ENCODE measurements at places on chromosomes 6 and 20. TPM values are rescaled to one million over a fixed set of nuclear protein-coding genes. Genes with fewer than 3 reads are reported as not detected.

The DDR1 gene
- 173 TPM for total RNA-seq

The ERVFRD-1 gene
- not detected for total RNA-seq

The AP5S1 gene
- 13.7 TPM for total RNA-seq

DNA sequence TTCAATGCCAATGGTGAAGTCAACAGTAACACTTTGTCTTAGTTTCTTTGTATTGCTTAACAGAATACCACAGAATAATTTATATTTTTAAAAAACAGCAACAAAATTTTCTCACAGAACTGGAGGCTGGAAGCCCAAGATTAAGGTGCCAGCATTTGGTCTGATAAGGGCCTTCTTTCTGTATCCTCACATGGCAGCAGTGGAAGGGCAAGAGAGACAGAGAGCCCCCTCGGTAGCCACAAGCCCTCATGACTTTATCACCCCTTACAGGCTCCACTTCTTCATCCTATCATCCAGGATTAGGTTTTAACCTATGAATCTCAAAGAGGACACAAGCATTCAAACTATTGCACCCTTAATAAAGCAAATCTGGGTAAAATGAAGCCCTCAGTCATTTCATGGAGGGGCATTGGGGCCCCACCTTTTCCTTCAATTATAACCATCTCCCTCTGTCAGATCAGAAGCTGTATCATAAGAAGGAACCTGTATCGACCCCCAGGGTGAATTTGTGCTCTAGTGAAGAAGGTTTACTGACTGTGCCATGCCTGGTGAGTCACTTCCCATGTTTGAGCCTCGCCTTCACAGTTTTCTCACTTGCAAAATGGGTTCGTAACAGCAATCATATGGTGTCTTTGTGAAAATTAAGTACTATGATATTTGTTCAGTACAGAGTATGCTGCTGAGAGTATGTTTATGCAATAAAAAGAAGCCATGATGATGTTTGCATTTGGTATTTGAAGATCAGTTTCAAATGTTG is 178.2 kb downstream of the LRFN2 start:
- DNase-seq, result no peak

The SLC35D3 gene
- not detected for total RNA-seq

The HMGCLL1 gene
- 0.25 TPM for total RNA-seq

The CST2 gene
- 7.0 TPM for total RNA-seq

The LY6G6C gene
- total RNA-seq, result not detected

The SLC35B2 gene
- 67.3 TPM for total RNA-seq

GRCh38 chr20:46622165-46622564 is 29.1 kb downstream of the SLC13A3 start:
- DNase-seq, result no peak

The RALGAPB gene
- 32.9 TPM for total RNA-seq

DNA sequence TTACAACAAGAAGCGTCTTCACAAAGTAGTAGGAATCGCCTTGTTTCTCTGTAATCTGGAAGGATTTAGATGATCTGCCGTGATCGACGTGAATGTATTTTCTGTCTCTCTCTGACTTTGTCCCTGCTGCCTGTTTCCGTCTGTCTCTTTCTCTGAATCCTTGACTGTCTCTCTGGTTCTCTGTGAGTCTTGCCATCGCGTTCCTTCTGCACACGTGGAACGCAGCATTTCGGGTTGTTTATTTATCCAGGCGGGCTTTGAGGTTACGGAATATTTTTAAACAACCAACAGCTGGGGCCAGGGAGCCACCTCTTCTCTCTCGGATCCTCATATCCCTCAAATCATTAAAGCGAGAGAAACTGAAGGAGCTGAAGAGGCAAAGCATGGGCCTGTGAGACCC is 215.9 kb downstream of the ZDHHC14 start:
- no peak for DNase-seq

DNA sequence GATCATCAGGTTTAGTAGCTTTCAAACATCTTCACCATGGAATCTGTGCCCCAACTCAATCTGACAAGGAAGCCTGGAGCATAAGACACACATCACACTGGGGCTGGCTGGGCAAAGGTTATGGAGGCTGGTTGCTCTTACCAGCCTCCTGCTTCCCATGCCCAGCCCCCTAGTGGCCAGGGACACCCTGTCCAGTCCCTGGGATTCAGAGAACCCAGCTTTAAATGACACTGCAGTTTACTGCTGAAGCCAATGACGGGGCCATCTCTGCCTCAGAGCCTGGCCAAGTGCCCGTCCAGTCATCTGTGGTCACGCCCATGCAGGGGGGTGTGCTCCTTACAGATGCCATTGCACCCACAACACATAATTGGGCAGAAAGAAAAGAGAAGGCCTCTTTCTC is 272.9 kb downstream of the SMOC2 start:
- no peak for DNase-seq

DNA sequence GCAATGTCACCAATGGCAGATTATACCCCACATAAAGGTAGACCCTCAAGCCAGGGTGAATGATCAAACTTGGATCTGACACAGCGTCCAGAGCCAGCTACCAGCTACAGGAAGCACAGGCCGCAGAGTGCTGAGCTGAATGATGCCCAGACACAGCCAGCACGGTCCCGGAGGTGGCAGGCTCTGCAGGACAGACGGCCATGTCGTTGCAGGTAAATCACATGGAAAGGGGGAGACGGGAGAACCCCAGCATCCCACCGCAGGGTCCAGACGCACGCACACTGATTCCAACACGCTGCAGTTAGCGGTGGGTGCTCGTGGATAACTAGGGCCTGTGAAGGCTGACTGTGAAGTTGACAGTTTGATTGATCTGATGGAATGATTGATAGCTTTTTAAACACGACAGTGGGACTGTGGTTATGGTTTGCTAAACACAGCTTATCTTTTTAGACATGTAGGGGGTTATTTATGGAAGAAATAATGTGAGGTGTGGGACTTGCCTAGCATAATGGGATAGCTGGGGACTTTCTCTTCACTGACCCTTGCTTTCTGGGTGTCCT is 228.5 kb downstream of the ERMARD start:
- DNase-seq, result no peak

- no peak for DNase-seq
These were observed 26.5 kb upstream of the ID1 start for GRCh38 chr20:31578448-31579138.

The SPATA25 gene
- 0.25 TPM for total RNA-seq

GRCh38 chr6:10479939-10480700 is 41.0 kb upstream of the GCNT2 start:
- DNase-seq, result no peak

The SIRPB1 gene
- 1.4 TPM for total RNA-seq

DNA sequence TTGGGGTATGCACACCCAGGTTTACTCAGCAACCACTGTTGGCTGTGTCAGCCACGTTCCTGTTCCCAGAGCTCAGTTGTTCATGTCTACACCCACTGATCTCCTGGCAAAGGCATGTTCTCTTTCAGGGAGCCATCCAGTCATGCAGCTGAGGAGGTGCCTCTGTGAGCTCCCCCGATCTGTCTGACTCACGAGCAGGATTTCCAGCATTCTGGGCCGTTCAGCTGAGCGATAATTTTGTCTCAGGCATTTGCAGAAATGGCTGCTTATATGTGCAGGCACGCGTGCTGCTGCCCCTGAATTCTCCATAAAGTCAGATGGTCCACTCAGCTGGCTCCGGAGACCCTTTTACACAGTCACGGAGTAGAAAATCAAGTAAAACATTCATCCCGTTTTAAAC is 78.4 kb upstream of the IYD start:
- no peak for DNase-seq

DNA sequence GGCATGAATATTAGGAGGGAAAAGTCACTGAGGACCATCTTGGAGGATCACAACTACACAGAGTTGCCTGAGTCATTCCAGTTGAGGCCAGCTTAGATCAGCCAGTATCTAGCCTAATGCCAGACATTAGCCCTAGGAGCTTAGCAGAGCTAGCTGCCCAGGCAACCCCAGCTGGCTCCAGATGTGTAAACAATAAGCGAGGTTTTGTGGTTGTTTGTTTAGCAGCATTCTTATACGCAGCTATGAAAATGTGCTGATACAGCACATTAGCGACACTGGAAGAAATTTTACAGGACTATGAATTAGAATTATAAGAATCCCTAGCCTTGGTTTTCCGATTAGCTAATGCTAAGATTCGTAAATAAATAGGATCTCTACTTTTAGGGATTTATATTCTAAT is 59.3 kb downstream of the BTBD3 start:
- DNase-seq, result no peak

The OPRL1 gene
- 0.21 TPM for total RNA-seq

DNA sequence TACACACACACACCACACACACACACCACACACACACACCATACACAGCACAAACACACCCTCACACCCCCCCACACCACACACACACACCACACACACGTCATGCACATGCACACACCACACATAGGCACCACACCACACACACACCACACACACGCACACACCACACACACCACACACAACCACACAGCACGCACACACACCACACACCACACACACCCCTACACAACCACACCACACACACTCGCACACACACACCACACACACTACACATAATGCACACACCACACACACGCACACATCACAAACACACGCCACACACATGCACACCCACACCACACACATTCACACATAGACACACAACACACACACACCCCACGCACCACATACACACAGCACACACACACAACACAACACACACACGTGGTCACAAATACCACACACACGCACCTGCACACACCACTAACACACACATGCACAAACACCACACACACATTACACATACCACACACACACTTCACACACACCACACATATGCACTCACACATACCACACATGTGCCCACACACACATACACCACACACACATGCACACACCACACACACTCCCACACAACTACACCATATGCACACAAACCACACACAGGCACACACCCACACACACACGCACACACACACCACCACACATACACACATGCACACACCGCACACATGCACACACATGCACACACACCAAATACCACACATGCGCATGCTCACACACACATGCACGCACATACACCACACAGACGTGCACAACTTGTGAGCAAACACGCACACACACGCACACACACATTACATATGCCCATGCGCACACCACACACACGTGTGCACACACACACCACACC is 9.4 kb upstream of the ACSS1 start:
- no peak for DNase-seq

The GRIK2 gene
- 0.13 TPM for total RNA-seq

The COL21A1 gene
- not detected for total RNA-seq

- DNase-seq, result no peak
These were observed 253.4 kb downstream of the EPHA7 start for GRCh38 chr6:93165850-93166430.

- DNase-seq, result no peak
These were observed 143.9 kb downstream of the SOBP start for GRCh38 chr6:107633680-107634323.

- DNase-seq, result no peak
These were observed 298.9 kb upstream of the BMP2 start for GRCh38 chr20:6468423-6469116.

GRCh38 chr6:44073612-44074438 is 53.4 kb downstream of the MRPL14 start:
- DNase-seq, result no peak

- no peak for DNase-seq
These were observed 3.1 kb upstream of the STX16 start for GRCh38 chr20:58647796-58648501.

The TMEM239 gene
- total RNA-seq, result not detected

GRCh38 chr20:42963796-42964195 is 225.9 kb downstream of the PTPRT start:
- DNase-seq, result no peak

The SIRPD gene
- total RNA-seq, result not detected

The CRISP3 gene
- total RNA-seq, result not detected

The SLPI gene
- total RNA-seq, result 99.5 TPM

GRCh38 chr6:109308018-109308492 is 74.2 kb downstream of the CD164 start:
- peak; percentile 23 for DNase-seq

DNA sequence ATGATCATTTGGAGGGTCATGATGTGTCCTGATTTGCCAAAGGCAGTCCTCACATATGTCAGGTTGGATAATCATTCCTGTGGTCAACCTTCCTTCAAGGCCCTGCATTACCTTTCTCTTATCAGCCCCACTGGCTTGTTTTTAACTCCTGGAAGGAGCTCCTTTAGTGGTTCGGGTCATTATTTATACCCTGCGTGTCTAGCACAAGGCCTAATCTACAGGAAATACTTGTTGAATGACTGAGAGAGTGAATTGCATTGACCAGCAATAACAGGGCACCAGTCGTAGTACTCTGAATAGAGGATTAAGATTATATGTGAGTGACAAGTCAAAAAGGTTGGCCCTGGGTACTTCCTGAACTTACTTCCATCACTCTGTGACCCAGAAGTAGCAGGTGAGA is 4.5 kb downstream of the HIVEP2 start:
- DNase-seq, result no peak

The EYA4 gene
- 0.58 TPM for total RNA-seq

GRCh38 chr6:82894653-82895259 is 170.9 kb downstream of the UBE3D start:
- no peak for DNase-seq

GRCh38 chr6:110422444-110422822 is 7.1 kb upstream of the DDO start:
- DNase-seq, result no peak

The CLPSL1 gene
- total RNA-seq, result not detected

- no peak for DNase-seq
These were observed 13.9 kb downstream of the SIRPA start for GRCh38 chr20:1909097-1909496.

The THBS2 gene
- 28.6 TPM for total RNA-seq

The ZC3H12D gene
- not detected for total RNA-seq

- DNase-seq, result no peak
These were observed 42.5 kb upstream of the SAYSD1 start for GRCh38 chr6:39157511-39157910.

The BCAS4 gene
- 28.0 TPM for total RNA-seq

The CNR1 gene
- 1.2 TPM for total RNA-seq

The PI16 gene
- total RNA-seq, result not detected

DNA sequence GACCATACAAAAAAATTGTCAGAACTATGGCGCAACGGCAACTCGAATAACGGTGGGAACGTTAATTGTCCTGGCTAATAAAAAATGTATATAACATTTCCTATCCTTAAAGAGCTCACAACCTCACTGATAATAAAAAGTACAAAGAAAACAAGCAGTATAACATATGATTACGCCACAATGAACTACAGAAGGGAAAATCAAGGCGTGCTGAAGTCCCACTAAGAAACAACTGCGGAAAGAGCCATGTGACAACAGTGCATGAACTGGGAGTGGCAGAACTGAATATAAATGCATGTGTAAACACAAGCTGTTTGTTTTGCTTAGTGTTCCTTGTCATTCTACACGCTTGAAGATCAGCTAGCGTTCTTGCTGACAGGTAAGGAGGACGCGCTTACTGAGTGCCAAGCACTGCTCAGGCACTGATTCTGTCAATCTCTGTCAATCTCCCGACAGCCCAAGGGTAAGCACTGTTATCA is 466 bp upstream of the PSMB1 start:
- DNase-seq, result peak; percentile 7

DNA sequence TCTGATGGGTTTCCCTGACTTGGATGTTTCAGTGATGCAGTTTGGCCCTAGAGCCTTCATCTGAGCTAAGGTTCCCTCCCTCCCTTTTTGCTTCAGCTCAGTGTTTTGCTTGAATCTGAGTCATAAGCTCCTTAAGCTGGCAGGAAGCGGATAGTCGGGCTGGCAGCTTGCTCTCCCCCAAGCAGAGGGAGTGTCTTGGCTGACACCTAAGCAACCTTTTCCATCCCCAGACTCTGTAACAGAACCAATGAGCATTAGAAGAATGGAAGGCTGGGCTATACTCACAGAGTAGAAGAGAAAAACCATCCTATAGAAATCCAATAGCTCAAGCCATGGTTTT is 98.3 kb downstream of the HAO1 start:
- peak; percentile 86 for DNase-seq

Measured in kidney epithelial cell (primary cell).